Fibroblast of skin of scalp (primary cell): ENCODE measurements at places on chromosomes 5 and 9.

GRCh38 chr9:127826253-127826913 is 23.7 kb downstream of the FPGS start:
- DNase-seq = no peak

DNA sequence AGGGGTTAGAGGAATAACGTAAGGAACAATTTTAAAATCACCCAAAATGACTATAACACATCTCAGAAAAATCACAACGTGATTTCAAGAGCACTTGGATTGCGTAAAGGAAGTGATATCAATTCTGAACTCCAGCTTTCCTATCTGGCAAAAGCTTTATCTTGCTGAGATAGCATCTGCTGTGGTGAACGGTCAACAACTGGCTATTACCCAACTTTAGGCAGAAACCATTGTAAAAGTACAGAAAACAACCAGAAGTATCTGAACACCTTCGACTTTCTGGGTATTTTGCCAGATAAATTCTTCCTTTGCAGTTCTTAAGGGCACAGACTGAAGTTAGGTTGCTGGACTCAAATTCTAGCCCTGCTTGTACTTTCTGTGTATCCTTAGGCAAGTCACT is 9.2 kb downstream of the ABLIM3 start:
- DNase-seq = no peak

GRCh38 chr9:28764532-28764931 is 1191.3 kb upstream of the C9orf72 start:
- DNase-seq = no peak

DNA sequence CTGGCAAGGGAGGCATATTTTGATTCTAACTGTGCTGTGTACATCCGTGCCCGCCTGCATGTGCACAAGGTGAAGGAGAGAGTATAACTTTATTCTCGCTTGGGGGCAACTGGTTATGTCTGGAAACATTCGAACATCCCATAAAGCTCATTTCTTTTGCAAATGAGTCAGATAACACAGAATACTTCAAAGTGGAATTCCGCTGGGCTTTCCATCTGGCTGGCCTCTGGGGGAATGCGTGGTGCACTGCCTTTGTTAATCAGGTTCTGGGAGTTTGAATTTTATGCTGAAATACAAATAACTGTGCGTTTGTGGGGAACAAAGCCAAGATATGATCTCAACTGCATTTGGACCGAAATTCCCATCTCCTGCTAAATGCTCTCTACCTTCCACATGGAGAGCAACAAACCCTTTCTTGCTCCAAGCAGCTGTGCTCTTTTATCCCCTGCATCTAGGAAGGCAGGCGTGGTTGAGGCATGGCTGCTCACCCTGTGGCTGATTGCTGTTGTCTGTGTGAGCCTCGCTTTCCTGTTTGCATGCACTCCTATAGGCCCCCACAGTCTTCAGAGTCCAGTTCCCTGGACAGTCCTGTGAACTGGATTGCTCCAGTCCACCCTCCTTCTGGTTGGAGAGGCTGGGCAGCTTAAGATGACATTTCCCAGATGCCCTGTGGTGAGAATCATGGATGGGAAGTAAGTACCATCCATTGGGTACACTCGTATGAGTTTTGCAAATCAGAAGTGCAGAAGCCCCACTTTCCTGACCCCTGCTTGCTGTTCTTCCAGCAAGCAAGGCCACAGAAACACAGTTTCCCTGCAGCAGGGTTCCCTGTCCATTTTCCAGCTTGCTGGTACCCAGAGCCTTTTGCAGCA is 82.9 kb upstream of the ALDH1B1 start:
- peak; percentile 59 for DNase-seq

- no peak for DNase-seq
Observed at GRCh38 chr5:166363087-166363760, 1928.2 kb upstream of the WWC1 start.

GRCh38 chr5:118789366-118789765 is 199.0 kb downstream of the DTWD2 start:
- DNase-seq = peak; percentile 21

- DNase-seq = peak; percentile 16
Observed at GRCh38 chr9:93154293-93154903, 20.3 kb upstream of the NINJ1 start.

DNA sequence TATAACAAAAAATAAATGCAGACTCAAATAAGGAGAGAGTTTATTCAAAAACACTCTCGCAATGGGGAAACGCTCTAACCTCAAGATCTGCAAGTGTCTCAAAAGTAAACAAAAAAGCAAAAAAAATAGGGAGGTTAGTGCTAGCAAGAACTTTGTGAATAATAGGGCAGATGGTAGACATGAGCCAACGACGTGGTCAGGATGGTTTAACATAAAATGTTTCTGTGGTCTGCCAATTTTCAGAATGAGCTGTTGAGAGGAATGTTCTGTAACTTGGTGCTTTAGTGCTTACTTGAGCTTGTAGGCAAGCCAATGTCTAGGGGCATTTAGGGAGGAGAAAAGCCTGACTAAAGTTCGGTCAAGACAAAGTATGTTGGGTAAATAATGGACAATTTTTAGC is 1813.9 kb upstream of the CDH6 start:
- no peak for DNase-seq

GRCh38 chr9:2043881-2044462 is 28.8 kb downstream of the SMARCA2 start:
- no peak for DNase-seq

DNA sequence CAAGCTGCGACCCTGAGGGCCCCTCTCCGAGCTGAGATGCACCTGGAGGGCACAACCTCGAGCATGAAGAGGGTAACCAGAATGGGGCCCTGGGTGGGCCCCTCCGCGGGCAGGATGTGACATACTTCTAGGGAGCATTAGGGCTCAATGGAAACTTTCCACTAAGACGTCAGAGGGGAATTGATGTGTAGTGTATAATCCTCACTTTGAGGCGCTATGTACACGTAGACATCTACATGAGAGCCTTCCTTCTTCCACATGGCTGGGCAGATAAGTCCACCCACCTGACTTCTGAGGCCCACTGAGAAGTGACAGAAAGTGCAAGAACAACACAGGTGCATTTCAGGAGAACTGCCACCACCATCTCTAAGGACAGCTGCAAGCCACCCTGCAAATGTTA is 61.0 kb downstream of the DAP start:
- no peak for DNase-seq

GRCh38 chr5:111507276-111507675 is 5.1 kb downstream of the STARD4 start:
- no peak for DNase-seq

- DNase-seq = peak; percentile 10
Observed at GRCh38 chr9:92952906-92953610, 5.7 kb downstream of the FGD3 start.

GRCh38 chr9:29844251-29844650 is 2271.0 kb upstream of the C9orf72 start:
- DNase-seq = no peak

- DNase-seq = no peak
Observed at GRCh38 chr9:114370968-114371320, 16.8 kb downstream of the AKNA start.

DNA sequence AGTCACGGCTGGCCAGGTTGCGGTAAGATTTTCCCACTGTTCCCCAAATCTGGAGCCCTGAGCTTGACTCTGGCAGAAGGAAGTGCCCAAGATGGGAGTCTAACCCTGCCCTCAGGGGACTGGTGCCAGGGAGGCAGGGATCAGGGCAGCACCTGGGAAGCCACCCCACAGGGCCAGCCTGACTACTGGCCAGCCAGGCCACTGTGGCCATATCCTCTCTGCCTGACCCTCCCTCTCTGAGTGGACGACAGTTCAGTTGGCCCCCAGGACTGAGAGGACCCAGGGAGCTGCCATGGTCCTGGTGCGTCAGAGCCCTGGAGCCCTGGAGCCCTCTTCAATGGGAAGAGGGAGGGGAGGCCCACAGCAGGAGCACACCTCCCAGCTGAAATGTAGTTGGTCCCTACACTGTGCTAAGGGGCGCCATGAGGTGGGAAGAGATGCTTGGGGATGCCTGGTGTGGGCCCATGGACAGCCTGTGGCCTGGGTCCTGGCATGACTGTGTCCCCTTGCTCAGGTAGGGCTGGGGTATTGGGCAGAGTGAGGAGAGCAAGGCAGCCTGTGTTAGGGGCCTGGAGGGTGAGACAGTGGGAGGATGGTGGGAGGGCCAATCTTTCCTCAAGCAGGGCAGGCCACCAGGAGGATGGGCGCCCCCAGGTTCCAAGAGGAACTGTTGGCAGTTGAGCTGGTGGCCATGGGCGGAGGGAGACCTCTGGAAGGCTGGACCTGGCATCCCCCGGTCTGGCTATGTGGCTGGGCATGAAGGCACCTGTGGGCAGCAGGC is 81.1 kb downstream of the PHF2 start:
- no peak for DNase-seq

- DNase-seq = no peak
Observed at GRCh38 chr5:98694902-98695301, 78.6 kb upstream of the RGMB start.

GRCh38 chr5:87081511-87082372 is 185.9 kb upstream of the RASA1 start:
- DNase-seq = no peak

- DNase-seq = peak; percentile 38
Observed at GRCh38 chr9:134066913-134067851, 644 bp downstream of the BRD3 start.

- peak; percentile 21 for DNase-seq
Observed at GRCh38 chr5:54136516-54137440, 173.6 kb downstream of the ARL15 start.

DNA sequence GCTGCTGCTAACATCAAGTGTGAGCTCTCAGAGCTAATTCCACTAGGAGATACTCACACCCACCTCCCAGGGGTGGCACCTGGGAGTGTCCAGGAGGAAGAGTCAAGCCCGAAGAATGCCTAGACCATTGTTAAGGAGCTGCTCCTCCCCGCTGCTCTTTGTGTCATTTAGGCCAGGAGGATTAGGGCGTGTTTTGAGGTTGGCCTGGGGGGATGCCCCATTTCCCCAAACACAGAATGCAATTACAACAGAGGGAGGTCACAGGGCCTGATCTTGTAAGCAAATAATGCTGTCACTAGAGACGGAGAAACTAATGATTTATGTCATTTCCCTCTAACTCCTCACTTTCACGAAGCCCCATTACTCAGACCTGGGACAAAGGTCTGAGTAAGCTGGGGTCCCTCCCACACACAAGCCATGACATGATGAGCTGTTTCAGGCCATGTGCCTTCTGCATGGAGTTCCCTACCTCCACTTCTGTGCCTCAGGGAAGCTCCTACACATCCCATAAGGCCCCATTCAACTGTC is 312.5 kb downstream of the ACTL7B start:
- DNase-seq = no peak

GRCh38 chr5:112973904-112974303 is 2.7 kb upstream of the DCP2 start:
- no peak for DNase-seq

DNA sequence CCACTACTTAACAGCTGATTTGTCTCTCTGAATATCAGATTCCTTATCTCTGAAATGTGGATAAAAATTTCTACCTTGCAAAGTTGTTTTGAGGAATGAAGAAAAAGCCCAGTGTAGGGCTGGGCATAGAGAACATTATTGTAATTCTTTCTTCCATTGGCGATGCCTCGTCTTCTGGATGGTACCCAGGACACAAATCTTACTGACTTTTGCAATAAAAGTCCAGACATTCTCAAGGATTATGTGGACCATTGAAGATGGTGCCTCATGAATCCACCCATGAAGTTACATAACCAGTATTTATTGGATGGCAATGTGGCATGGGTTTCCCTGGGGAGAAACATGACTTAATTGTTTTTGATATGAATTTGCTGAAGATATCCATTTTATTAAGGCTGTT is 33.1 kb downstream of the NNT start:
- DNase-seq = peak; percentile 5

GRCh38 chr9:86601697-86602096 is 247.5 kb upstream of the TUT7 start:
- DNase-seq = no peak

DNA sequence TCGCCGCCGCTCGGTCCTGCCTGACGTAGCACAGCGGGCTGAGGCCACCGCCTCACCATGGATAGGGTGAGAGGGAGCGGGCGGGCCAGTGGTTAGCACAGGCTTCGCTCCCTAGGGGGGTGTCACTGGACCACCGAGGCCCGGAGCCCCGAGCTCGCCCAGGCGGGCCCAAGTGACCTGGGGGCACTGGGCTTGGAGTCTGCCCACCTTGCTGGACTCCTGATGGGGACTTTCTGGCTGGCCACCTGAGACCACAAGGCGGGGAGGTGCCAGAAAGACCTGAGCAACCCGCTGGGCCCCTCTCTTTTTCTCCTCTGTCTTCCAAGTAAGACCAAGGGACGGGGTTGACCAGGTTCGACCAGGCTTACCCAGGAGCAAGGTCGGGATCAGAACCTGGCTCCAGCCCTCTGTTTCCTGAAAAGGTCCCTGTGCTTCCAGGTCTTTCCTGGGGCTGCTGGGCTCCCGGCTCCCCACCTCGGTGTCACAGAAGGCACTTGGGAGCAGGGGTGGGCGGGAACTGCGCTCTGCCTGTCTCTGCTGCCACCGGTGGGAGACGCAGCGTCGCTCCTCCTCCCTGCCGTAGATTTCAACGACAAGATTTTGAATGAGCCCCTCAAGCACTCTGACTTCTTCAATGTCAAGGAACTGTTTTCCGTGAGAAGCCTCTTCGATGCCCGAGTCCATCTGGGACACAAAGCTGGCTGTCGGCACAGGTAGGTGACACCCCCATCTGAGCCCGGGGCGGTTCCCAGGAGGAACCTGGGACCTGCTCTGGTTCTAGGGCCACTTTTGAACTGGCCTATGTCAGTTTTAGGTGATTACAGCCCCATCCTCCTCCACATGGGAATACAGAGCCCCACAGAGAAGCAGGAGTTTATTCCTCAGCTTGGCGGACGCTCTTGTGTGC is 1.0 kb downstream of the MRPS2 start:
- no peak for DNase-seq

DNA sequence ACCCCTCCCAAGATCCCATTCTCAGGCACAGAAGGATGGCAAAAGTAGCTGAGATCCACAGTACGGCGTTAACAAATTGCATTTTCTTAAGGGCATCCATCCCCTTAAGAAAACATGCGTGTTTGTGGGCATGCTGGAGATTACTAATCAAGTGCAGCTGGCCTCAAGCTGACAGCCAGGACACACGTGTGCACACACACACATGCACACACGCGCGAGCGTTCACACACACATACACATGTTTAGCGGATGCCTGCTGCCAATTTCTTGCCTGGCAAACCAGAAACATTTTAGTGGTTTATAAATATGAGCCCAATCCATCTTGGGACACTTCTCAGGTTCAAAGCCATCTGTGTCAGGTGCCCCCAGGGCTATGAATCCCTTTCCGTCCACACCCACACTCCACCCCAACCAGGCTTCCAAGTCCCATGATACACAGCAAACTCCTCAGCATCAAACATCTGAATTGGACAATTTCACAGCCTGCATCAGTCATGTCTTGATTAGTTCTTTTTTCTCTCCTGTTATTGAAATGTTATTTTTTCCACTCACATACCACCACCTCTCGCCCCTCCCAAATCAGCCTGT is 23.5 kb upstream of the SMIM23 start:
- peak; percentile 14 for DNase-seq

- peak; percentile 52 for DNase-seq
Observed at GRCh38 chr5:137566118-137566541, 67.0 kb upstream of the SPOCK1 start.

- no peak for DNase-seq
Observed at GRCh38 chr5:11105696-11106095, 344.7 kb upstream of the DAP start.
